ENCODE measurements at places on chromosomes 5 and 9. TPM values are rescaled to one million over a fixed set of nuclear protein-coding genes. Genes with fewer than 3 reads are reported as not detected.

Gene ENC1
- 156 TPM for polyA plus RNA-seq

Gene ANKDD1B
- polyA plus RNA-seq: not detected

Gene INSYN2B
- polyA plus RNA-seq: 1.0 TPM

Gene ANKRD18A
- polyA plus RNA-seq: 2.0 TPM
